ENCODE measurements at places on chromosomes 4 and X.

DNA sequence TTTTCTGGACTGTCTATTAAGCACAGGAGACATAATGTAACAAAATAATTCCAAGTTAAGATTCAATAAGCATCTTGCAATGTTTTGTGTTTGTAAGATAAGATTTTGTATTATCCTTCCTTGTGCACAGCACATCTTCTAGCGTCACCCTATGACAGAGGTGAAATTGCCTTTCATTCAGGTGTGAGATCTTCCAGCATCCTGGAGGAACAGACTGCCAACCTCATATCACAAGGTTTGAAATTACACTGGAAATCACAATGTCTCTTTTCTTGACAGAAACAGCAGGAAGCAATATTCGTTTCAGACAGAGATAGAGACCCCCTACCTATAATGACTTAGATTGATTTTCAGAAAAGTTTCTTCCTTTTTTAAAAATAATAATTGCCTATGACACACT is 668.6 kb downstream of the GABRG1 start:
- DNase-seq, result no peak

- DNase-seq, result no peak
Measured at GRCh38 chrX:66046612-66047235, 6.8 kb upstream of the VSIG4 start.

GRCh38 chr4:125727931-125728330 is 413.2 kb downstream of the FAT4 start:
- no peak for DNase-seq

- no peak for DNase-seq
Measured at GRCh38 chr4:162221148-162221547, 57.3 kb upstream of the FSTL5 start.

- DNase-seq, result no peak
Measured at GRCh38 chr4:94575652-94576051, 123.9 kb downstream of the PDLIM5 start.

GRCh38 chrX:102138064-102138463 is 4.2 kb downstream of the TCEAL6 start:
- DNase-seq, result no peak

Data from fibroblast of mammary gland (primary cell).